NCI-H187 treated with DMSO at 0.1 percent for 48 hours (cell line): ENCODE measurements at places on chromosomes 12 and 14.

GRCh38 chr14:99242238-99242637, 29.8 kb downstream of the BCL11B start:
- DNase-seq = no peak

DNA sequence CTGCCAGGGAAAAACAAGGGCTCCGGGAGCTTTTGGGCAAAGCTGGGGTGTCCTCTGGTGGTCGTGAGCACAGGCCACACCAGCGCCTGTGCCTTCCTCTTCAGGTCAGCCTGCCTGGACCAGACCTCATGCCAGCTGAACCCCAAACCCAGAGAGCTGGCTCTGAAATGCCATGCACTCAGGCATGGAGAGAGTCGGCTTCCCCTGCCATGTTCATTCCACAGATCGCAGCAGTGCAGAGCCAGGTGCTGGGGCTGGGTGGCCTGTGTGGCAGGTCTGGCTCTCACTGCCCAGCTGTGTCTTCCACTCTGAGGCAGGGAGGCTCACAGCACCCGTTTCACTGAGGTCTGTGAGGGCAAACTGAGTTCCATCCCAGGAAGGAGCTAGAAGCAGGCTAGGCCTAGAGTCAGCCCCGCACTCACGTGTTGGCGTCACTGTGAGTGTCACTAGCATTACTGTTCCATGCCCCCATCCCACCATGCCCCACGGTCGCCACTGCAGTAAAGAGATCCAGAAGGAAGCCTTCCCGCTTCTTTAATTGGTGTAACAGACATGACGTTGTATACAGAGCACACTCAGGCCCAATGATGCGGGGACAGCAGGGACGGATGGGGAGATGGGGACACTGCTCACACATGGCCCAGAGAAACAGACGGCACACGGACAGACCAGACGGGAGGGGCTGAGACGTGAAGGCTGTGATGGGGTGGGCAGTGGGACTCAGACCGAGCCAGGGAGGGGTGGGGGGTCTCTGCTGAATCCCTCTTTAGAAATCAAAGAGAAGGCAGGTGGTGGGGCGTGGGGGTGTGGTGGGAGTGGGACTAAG, 2.7 kb downstream of the ARL6IP4 start:
- no peak for DNase-seq

GRCh38 chr12:93502802-93503623, 35.7 kb downstream of the MRPL42 start:
- DNase-seq = no peak

DNA sequence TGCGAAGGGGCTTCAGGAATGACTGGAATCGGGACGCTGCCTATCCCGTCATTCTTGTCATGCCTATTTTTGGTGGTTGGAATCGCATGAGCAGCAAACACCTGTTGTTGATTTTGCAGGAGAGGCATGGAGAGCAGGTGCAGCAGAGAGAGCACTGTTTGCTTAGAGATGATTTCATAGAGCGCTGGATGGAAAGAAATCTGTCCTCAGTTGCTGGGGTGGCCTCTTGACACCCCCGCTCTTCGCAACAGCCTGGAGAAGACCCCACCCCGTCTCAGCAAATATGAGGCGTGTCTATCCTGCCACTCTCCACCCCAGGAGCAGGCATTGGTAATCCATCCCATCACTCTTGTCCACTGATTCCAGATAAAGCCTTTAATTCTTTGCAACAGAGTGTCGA, 19.3 kb upstream of the NCOR2 start:
- DNase-seq = peak; percentile 98

GRCh38 chr12:69545081-69545480, 40.2 kb upstream of the CCT2 start:
- DNase-seq = no peak

DNA sequence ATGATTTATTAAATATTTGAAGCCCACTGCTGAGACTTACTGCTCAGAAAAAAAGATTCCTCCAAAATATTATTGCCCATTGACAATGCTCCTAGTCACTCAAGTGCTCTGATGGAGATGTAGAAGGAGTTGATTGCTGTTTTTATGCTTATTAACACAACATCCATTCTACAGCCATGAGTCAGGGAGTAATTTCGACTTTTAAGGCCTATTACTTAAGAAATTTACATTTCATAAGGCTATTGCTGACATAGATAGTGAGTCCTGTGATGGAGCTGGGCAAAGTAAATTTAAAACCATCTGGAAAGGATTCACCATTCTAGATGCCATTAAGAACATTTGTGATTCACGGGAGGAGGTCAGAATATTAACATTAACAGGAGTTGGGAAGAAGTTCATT, 5.2 kb downstream of the KCNJ8 start:
- DNase-seq = no peak

GRCh38 chr12:124150168-124150567, 144.7 kb upstream of the RFLNA start:
- DNase-seq = no peak

- DNase-seq = no peak
Observed at GRCh38 chr12:83827193-83827592, 1085.4 kb downstream of the SLC6A15 start.

DNA sequence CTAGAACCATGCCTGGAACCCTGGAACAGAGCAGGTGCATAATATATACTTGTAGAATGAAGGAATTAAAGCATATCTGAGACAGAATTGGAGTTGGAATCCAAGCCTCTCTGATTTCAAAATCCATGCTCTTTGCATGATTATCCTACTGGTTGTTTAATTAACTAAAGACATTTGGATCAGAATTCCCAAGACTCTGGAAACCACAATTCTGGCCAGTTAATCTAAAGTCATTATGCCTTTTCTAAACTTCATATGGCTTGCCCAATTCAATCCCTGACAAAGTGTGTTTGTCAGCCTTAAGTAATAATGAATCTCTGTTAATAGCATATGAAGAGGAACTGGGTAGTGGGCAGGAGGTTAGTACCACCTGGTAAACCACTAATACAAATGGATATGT, 422.6 kb downstream of the ATP23 start:
- no peak for DNase-seq

- DNase-seq = peak; percentile 92
Observed at GRCh38 chr12:78864403-78864869, at the start of gene SYT1. TSS of gene SYT1 (plus strand) at chr12:78864774.

GRCh38 chr12:118061873-118062843, 1.2 kb upstream of the WSB2 start:
- DNase-seq = peak; percentile 20

GRCh38 chr12:58969237-58969636, 48.9 kb upstream of the LRIG3 start:
- DNase-seq = no peak

GRCh38 chr12:68495336-68496070, 115.2 kb upstream of the RAP1B start:
- no peak for DNase-seq

- DNase-seq = peak; percentile 55
Observed at GRCh38 chr12:3041558-3042164, 35.5 kb upstream of the TSPAN9 start.

- no peak for DNase-seq
Observed at GRCh38 chr14:103830511-103831270, 16.7 kb downstream of the PPP1R13B start.

GRCh38 chr14:43595096-43595772, 911.8 kb downstream of the FSCB start:
- no peak for DNase-seq

GRCh38 chr14:94163796-94164195, 10.3 kb upstream of the PPP4R4 start:
- no peak for DNase-seq

- DNase-seq = no peak
Observed at GRCh38 chr12:20144341-20144740, 224.0 kb upstream of the PDE3A start.

GRCh38 chr12:93015871-93016751, 87.0 kb upstream of the EEA1 start:
- DNase-seq = no peak

DNA sequence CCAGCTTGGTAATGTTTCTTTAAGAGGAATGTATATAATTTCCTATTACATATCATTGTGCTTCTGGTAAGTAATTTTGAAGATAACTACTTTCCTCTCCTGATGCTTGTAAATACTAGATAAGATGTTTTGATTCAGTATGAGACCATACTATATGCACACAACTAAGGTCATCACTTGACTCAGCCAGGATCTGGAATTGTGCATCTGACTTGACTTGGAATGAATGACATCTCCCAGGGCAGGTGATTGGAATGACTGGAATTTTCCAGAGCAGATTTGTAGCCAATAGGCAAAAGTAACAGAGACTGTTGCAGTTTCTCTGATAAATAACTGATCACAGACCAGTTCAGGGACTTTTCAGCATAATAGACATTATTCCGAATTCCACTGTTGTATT, 11.1 kb downstream of the BEST3 start:
- no peak for DNase-seq

DNA sequence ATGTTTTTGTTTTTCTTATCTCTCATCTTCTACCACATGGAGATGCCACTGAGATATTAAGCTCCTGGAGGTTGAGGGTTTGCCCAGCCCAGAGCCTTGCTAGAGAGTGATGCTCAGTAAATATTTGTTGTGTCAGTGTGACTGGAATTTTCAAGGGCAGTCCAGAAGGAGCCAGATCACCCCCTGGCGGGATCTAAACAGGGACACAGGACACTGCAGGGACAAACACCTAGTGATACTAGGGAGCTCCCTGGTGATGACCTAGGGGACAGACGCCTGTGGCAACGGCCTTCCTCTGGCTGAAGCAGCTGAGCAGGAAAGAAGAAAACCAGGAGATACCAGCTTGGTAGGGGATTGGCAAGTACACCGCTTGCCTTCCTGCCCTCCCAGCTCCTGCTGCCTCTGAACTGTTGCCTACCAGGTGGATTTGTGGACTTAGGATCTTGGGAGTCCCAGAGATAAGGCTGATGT, 714.4 kb upstream of the TBX3 start:
- no peak for DNase-seq

DNA sequence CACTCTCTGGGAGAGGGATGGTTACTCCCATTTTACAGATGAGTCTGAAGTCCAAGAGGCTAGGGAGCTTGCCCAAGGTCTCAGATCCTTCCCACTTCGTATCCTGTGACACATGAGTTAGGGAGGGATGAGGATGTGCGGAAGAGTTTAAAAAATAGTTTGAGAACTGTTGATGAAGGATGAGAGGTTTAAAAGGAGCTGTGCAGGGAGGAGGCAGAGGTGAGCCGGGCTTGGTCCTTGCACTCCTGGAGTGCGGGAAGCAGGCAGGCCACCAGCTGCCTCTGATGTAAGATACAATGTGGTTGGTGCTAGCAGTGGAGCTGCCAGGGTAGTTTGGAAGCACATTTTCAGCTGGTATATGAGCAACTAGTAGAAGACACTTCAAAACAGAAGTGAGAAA, 46.5 kb downstream of the TSPAN9 start:
- DNase-seq = no peak

DNA sequence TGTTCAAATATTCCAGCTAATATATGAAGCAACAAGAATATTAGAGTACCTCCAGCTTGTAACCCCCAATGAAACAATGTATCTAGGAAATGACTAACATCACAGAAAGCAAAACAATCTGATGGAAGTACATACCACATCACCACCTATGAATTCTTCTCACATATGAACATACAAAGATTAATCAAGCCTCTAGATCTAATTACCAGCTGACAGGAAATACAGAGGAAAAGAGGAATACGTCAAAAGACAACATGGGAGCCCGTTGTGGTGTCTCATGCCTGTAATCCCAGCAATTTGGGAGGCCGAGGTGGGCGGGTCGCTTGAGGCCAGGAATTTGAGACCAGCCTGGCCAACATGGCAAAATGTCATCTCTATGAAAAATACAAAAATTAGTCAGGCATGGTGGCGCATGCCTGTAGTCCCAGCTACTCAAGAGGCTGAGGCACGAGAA, 7.5 kb downstream of the NEDD8 start:
- DNase-seq = no peak

- DNase-seq = no peak
Observed at GRCh38 chr14:68602507-68602906, 190.4 kb downstream of the ZFP36L1 start.

- no peak for DNase-seq
Observed at GRCh38 chr12:13161172-13161571, 35.4 kb upstream of the EMP1 start.

DNA sequence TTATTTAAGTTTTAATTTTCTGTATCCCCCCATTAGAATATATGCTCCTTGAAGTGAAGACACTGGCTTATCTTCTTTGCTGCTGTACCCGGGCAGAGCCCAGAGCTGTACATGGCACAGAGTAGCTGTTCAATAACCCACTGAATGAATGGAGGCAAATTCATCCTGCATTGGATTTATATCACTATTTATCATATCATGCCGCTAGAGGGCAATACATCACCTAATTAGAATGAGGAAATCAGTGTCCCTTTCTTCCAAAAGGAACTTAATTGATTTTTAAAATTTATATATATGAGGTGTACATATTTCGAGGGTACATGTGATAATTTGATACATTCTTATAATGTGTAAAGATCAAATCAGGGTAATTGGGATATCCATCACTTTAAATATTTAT, 89.2 kb upstream of the TMEM260 start:
- DNase-seq = no peak

- DNase-seq = no peak
Observed at GRCh38 chr12:49827401-49828099, 663 bp downstream of the NCKAP5L start.

DNA sequence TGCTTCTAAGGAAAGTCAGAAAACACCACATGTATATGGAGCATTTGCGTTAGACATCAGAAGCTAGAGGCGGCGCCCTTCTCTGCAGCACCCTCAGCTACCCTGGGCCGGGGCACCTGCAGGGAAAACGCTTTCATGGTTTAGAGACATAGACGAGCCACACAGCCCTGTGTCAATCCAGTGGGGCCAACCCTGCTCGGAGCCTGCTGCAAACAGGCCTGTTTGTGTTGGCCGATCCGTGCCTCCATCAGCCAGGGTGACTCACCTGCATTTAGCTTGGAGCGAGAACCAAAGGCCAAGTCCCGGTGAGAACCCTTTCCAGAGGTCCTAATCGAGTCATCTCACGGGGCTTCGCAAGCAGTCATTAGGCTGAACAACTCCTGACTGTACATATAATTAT, 19.5 kb upstream of the FZD10 start:
- DNase-seq = no peak

- no peak for DNase-seq
Observed at GRCh38 chr12:5232826-5233500, 189.3 kb downstream of the KCNA5 start.

DNA sequence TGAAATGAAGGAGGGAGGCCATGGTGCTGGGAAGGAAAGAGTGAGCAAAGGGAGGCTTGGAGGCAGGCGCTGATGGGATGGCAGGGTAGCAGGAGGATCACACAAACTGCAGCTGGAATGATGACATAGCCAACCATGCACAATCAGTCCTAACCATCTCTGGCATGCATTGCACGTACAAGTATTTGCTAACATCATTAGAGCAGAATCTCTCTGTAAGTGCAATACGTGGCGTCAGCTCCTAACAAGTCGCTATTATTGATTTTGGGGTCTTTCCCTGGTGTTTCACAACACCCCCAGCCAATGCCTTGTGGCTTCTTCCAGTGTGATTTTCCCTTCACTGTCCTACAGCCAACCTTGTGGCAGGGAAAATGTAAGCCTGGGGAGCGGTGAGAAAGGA, 18.5 kb downstream of the BDKRB1 start:
- no peak for DNase-seq

GRCh38 chr12:129226851-129227250, 373.6 kb downstream of the GLT1D1 start:
- DNase-seq = no peak
